ENCODE measurements at places on chromosomes 6 and 20.

DNA sequence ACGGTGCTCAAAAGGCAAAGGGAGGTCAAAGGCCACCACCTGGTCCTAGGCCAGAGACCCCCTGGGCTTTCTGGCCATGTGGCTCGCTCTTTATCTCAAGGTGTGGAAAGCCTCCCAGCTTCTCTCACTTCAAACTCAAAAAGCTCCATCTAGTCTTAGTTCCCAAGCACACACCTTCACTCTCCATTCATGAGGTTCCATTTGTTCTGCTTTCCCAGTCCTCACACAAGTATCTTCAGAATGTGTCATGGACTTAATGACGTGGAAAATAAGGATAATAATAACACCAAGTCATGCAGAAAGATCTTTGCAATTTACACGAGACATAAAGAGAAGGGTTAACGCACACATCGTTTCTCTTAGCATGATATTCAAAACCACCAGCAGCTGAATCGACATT, 219.3 kb downstream of the GMDS start:
- no peak for DNase-seq

DNA sequence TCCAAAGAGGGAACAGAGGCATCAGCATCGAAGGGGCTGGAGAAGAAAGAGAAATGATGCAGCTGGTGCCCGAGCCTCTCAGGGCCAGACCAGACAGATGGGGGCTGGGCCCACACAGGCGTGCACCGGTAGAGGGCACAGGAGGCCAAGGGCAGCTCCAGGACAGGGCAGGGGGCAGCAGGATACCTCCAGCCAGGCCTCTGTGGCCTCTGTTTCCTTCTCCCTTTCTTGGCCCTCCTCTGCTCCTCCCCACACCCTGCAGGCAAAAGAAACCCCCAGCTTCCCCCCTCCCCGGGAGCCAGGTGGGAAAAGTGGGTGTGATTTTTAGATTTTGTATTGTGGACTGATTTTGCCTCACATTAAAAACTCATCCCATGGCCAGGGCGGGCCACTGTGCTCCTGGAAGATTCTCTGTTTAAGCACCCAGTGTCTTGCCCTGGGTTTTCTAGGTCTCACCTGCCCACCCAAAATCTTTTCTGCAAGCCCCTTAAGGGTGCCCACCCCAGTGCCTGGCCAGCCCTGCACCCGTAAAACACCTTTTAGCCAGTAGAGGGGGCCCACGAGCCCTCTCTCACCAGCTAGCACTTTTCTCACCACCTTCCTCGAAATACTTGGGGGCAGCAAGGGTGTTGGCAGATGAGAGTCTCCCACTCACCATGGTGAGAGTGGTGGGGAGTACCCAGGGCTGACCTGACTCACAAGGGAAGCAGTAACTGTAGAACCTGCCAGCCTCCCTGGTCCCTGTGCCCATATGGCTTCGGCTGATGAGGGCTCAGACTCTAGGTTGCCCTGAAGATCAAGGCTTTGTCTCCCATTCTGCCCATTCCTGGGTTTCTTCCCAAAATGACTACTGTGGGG, 35.7 kb upstream of the ID1 start:
- DNase-seq = peak; percentile 49

- no peak for DNase-seq
These were observed 7.9 kb downstream of the CD164 start for GRCh38 chr6:109374326-109374892.

DNA sequence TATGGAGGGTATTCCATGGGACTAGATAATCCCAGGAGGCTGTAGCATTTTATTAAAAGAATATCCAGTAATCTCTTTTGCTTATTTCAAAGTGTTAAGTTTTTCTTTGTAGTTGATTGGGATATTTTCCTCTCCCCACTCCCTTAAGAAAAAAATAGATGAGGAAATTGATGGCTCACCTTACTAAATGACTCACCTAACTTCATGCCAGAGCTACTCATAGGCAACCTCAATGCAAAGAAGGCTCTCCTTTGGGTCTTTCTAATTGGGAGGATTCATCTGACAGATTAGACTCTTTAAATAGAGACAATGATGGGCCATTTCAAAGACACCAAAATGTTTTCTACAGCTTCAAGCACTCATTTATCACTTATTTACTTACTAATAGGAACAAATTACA, 528.5 kb upstream of the BTBD3 start:
- no peak for DNase-seq

GRCh38 chr6:71080826-71081225, 124.0 kb upstream of the B3GAT2 start:
- DNase-seq = no peak

GRCh38 chr6:14641423-14642135, 524.0 kb downstream of the CD83 start:
- DNase-seq = no peak

DNA sequence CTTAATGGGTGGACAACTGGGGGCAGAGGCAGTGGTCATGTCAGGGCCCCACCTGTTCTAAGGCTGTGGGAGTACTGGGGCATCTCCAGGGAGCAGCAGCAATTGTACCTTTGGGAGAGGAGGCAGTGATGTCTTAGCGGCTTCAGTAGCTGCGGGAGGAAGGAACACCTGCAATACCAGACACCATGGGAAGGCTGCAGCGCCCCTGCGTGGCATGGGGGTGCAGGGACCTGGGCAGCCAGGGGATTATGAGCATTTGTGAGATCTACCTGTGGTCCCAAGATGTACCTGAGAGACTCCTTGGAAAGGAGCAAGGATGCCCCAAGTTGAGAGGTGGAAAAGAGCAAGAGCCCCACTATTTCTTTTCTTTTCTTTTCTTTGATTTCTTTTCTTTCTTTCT, 112.1 kb upstream of the GPR6 start:
- DNase-seq = no peak

- no peak for DNase-seq
These were observed 64.5 kb downstream of the TRMT11 start for GRCh38 chr6:126050795-126051194.

DNA sequence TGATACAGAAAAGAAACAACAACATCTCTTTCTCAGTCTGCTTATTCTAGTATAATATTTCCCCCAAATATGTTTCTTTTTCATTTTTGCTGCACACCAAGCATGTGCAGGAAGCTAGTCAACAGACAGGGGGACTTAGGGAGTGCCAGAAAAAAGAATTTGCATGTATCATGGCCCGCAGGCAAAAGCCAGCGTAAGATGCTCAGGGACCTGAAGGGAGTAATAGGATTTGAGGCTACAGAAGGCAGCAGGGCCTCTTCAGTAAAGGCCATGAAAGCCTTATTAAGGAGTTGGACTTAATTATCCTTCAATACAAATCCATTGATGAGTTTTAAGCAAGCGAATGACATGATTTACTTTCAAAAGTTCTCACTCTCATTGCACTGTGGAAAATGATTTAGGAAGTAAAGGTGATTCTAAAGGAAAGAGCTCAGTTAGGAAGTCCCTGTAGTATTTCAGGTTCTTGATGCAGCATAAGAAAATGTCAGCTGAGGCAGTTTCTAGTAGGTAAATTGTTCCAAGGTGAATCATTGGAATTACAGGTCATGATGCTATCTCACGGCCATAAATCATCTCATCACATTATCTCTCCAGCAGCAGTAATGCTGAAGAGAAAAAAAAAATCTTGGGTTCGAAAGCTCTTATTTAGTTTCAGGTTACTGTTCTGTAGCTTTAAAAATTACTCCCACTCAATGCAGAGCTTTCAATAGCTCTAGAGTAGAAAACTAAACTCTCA, 94.8 kb downstream of the PTCHD4 start:
- no peak for DNase-seq

All from stimulated activated CD4-positive, alpha-beta T cell treated with anti-CD3 and anti-CD28 coated beads, Interleukin-1b, Interleukin-23, amount 100 ng/mL, for 24 hours (primary cell).